ENCODE measurements at places on chromosomes 2 and 18.

- DNase-seq = no peak
Observed at GRCh38 chr18:36199691-36200295, 12.5 kb downstream of the MOCOS start.

- DNase-seq = no peak
Observed at GRCh38 chr2:172662099-172662498, 73.5 kb upstream of the RAPGEF4 start.

DNA sequence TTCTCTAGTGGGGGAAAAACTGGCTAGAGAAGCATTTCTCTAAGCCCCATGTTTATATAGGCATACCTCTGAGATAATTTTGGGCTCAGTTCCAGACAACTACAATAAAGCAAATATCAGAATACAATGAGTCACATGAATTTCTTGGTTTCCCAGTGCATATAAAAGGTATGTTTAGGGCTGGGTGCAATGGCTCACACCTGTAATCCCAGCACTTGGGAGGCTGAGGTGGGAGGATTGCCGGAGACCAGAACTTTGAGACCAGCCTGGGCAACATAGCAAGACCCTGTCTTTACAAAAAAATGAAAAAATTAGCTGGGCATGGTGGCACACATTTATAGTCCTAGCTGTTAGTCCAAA lies 22.2 kb downstream of the TSN start:
- no peak for DNase-seq

DNA sequence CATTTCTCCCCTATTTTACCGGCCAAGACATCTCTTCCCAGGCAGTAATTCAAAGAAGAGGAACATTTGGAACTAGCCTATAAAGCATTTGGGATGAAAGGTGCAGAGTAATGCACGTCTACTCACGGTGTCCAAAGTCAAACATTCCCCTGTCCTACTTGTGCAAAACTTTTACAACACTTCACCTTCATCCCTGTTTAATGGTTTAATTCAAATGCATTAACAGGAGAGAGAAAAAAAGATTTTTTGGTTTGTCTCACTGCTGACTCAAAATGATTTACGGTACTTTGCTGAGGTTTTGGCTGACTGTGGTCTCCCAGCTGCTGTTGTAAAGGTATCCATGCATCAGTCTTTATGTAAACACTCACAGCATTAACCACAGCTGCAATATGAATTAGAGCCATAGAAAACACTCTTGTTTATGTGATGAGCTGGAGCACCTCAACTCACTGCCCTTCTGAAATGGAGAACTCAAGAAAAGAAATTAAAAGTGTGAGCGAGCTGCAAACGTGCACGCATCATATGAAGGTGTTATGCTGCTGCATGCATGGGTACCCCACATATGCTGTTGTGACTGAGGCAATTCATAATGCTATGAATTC lies 220.5 kb downstream of the PIEZO2 start:
- no peak for DNase-seq

DNA sequence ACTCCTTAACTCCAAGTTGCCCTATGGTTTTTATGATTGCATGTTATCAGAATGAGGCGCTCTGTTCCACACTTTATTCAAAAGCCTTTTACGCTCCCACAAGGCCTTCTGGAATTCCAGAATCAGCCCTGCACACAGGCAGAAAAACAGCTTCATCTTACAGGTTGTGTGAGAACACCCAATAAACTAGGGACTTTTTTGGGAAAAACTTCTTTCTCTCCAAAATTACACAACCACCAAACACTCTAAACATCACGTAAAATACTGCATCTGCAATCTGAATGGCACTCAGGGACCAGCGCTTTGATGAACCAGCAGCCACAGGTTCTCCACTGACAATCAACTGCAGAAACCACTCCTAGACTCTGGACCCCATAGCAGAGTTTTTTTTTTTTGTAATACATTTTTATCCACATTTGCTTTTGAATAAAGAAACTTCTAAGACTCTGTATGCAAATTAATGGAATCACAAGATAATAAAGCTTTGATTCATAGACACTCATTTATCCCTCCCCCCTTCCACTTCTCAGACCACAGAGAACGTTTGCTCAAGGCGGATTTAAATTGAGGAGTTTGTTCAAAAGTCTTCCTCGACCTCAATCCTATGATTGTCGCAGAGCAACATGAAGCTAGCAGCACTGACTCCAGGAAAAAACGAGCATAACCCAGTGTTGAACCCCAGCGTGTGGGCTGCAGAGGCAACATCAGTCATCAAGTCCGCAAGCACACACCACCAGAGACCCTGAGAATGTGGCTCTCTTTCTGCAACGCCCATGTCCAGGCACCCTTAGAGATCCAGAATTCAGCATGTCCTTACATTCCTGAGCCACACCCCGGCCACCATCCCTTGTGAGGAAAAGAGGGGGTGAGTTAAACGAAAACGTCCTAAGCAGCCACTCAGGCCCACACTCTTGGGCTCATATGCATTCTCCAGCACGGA lies 116.5 kb downstream of the MBP start:
- no peak for DNase-seq

- no peak for DNase-seq
Observed at GRCh38 chr2:108906403-108907077, 82.5 kb downstream of the EDAR start.

- DNase-seq = no peak
Observed at GRCh38 chr2:222074674-222075073, 224.1 kb downstream of the PAX3 start.

- no peak for DNase-seq
Observed at GRCh38 chr2:162782138-162782537, 56.4 kb downstream of the KCNH7 start.

DNA sequence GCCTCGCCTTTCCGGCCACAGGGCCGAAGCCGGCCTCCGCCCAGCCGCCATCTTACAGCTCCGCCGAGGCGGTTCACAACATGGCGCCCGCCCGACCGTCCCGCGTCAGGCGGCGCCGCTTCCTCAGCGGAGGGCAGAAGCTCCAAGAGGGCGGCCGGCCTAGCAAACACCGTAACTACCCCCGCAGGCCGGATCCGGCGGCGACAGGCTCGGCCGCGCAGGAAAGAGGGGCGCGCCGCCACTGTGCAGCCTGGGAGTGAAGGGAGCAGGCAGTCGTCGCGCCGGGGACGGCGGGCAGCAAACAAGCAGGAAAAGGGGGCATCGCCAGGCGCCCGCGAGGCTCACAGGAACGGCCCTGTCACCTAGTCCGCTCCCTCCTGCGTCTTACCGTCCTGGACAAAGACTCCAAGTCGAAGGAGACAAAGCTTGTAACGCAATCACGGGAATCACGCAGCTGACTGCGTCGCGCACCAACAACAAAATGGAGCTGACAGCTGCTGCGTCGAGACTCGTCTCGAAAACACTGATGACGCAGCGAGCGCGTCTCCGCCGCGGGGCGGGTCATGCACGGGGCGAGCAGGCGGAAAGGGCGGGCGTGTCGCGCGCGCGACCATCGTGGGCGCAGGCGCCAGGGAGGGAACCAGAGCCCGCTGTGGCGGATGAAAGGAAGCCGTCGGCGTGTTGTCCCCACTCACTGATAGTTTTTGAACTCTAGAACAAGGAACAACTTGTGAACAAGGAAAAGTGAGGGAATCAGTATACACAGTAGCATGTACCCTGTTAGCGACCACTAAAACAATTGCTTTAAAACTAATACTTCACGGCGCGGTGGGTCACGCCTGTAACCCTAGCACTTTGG lies at the start of gene CLK1:
Gene CLK1 (minus strand): TSS at position 483 of the 859 bp plus-strand sequence. CDS start 2,796 bp downstream, outside the sequence.
- DNase-seq = peak; percentile 97

DNA sequence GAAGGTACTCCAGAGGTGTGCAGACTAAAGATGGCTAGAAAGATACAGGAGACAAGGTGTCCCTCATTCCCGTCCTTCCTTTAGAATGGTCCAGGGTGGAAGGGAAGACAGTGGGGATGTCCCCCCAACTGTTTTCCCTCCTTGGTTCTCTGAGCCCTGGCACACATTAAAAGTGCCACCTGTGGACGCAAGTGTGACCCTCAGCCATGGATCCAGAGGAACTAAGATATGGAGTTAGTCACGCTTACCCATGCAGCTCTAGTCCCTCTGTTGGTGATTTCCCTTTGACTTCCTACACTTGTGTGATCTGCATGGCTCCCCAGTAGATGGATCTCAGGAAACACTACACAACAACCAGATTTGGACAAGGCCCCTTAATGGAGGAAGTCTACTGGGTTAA lies 113.1 kb upstream of the SRD5A2 start:
- no peak for DNase-seq

DNA sequence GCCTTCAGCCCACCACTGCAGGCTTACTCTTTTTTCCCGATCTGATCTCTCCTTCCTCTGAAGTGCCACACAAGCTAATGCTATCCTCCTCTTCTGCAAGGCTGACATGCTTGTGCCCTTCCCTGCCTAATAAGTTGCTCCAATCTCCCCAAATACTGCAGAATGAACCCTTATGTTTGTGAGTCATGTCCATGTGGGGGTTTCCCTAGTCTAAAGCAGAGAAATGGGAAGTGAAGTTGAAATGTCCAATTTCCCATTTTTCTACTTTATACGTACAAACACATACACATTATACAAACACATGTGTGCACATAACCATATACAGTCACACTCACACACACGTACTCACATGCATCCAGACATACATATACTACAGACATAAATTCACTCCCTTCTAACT lies 288.1 kb upstream of the CELF4 start:
- DNase-seq = no peak

GRCh38 chr2:171505374-171505773 lies 16.9 kb upstream of the CYBRD1 start:
- DNase-seq = no peak

GRCh38 chr18:26566874-26567555 lies 18.7 kb upstream of the KCTD1 start:
- no peak for DNase-seq

DNA sequence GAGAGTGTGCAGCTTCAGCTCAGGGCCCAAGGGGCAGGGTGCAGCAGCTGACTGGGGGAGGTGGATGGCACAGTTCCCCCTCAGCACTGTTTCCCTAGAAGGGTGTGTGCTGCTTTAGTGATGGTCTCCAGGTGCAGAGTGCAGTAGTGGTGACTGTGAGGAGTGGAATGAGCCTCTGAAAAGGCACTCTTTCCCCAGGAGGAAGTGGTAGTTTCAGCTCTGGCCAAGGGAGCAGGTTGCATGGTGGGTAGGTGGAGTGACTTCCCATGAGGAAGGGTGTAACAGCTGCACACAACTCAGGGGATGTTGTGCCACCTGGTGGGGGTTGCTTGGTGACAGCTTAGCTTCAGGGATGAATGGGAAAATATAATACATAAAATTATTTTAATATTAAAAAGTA lies 251.5 kb upstream of the NXPH2 start:
- DNase-seq = no peak

DNA sequence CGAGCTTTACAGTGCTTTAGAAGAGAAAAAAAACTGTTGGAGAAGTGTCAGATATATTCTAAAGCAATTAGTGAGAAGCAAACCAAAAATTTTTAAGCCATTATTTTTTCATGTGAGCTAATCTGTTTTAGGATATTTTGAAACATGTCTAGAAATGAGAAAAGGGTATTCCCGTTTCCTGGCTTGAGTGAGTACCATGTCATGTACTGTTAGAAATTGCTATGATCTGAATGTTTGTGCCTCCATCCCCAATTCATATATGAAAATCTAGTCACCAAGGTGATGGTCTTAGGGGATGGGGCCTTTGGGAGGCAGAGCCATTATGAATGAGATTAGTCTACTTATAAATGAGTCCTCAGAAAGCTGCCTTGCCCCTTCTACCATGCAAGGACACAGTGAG lies 493.3 kb upstream of the GCFC2 start:
- no peak for DNase-seq

DNA sequence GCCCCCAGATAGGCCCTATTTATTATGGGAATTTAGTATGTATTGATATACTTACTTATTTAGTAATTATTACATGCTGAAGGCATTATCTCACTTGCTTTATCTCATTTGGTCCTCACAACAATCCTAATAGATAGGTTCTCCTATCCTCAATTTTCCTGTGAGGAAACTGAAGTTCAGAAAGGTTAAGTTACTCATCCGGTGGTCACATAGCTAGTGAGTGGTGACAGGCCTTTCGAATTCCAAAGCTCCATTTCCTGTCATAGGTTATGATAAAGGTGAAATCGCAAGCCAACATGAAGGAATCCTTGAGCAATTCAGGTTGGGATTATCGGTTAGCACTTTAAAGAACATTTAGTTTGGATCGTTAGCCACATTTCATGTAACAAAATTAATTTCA lies 33.3 kb downstream of the NAB1 start:
- DNase-seq = no peak

DNA sequence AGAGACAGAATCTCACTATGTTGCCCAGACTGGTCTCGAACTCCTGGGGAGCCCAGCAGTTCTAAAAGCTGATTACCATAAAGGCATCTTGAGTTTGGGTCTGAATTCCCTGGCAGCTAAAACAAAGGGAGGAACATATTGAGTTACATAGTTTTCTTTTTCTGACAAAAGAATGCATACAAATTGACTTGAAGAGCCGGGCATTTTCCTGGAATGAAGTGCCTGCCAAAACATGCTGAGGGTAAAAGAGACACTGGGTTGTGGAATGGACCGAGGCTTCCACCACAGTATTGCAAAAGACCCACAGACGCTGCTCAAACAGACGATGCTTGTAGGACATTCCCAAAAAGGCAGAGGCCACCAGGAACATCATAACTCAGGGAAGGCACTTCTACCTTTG lies 35.1 kb upstream of the ROCK2 start:
- DNase-seq = no peak

GRCh38 chr2:203246646-203247045 lies 7.8 kb downstream of the CYP20A1 start:
- DNase-seq = no peak

- no peak for DNase-seq
Observed at GRCh38 chr2:150376553-150377335, 110.7 kb downstream of the RND3 start.

DNA sequence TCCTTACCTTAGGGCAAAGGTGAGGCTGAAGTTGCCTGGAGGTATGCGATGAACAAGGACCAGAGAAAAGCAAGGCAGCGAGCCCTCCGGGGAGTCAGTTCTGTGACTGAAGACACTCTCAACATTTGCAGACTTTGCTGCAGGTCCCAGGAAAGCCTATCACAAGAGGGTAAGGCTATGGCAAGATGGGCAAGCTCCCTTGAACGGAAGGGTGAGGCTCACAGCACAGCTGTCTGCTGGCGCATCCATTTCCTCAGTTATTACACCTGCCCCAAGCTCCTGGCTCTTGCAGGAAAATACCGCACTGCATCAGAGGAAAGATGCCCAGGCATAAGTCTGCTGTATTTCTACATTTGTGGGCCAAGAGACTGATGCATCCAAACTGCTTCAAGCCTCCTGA lies 141.4 kb downstream of the BCL11A start:
- DNase-seq = no peak

DNA sequence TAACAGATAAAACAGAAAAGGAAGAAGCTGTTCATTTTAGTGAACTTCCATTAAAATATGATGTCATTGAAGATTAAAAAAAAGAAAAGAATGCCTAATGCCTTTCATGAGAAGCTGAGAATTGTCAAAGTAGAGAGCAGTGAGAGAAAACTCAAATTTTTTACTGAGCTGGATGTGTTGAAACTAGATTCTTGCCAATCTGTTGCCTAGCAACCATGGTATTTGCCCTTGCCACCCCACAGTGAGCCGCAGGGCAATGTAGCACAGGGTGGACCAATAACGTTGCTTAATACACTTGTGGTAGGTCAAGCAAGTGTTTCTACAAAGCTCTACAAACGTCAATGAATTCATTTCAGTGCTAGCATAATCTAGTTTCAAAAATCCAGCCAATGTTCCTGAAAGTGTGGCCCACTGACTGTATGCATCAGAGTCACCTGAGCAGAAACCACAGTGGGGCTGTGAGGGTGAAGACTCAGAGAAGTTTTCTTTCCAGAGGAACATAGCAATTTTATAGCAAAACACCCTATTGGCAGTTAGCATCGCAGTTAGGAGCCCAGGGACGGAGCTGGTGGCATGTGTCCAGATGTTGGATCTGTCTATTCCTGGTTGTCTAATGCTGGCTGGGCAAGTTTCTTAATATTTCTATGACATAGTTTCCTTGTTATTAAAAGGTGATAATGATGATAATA lies 132.2 kb downstream of the DOCK10 start:
- no peak for DNase-seq
